ENCODE measurements at places on chromosomes 5 and 9. TPM values are rescaled to one million over a fixed set of nuclear protein-coding genes. Genes with fewer than 3 reads are reported as not detected.

Gene ARHGEF28
- total RNA-seq = 20.1 TPM

Gene FCN1
- not detected for total RNA-seq

Gene PCDHB3
- total RNA-seq = 0.03 TPM

Gene SV2C
- total RNA-seq = 0.05 TPM

Gene DAPK1
- 39.0 TPM for total RNA-seq

Gene MYMK
- not detected for total RNA-seq

Gene ZNF367
- total RNA-seq = 18.7 TPM

Gene TMOD1
- not detected for total RNA-seq

Gene GFRA3
- not detected for total RNA-seq

Gene TICAM2
- not detected for total RNA-seq

Gene PCDHGA9
- total RNA-seq = 0.31 TPM

Gene NFX1
- total RNA-seq = 15.2 TPM

Gene FAM53C
- total RNA-seq = 37.5 TPM

Gene GPR150
- total RNA-seq = not detected

Gene HRH2
- total RNA-seq = not detected
